ENCODE measurements at places on chromosomes 3 and 15.

DNA sequence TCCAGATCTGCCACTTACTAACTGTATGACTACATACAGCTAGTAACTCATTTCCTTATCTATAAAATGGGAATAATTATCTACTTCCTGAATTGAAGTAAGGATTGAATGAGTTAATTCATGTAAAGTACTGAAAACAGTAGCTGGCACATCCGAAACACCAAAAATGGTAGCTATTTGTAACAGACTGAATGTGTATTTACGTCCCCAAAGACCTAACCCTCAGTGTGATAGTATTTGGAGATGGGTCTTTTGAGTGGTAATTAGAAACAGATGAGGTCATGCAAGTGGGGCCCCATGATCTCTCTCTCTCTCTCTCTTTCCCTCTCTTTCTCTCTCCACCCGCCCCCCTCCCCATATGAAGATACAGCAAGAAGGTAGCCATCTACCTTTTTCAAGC, 146.2 kb downstream of the PLCH1 start:
- no peak for DNase-seq

- DNase-seq = peak; percentile 92
These were observed 340.9 kb upstream of the NR2E3 start for GRCh38 chr15:71469413-71469812.

GRCh38 chr3:186105543-186105942, 3.3 kb downstream of the ETV5 start:
- DNase-seq = no peak

DNA sequence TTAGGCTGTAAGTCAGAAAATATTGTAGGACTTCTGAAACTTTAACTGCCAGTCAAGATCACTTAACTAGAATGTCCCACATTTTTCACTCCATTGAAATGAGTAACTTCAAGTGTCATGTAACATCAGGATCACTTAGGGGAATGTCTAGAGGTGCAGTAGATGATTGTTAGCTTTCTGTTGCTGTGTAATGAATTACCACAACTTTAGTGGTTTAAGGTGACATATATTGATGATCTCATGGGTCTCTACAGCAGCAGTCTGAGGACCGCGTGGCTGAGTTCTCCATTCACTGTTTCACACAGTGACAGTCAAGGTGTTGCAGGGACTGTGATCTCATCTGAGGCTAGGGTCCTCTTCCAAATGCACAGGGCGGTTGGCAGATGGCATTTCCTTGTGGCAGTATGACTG, 82.7 kb downstream of the SLC25A26 start:
- no peak for DNase-seq

DNA sequence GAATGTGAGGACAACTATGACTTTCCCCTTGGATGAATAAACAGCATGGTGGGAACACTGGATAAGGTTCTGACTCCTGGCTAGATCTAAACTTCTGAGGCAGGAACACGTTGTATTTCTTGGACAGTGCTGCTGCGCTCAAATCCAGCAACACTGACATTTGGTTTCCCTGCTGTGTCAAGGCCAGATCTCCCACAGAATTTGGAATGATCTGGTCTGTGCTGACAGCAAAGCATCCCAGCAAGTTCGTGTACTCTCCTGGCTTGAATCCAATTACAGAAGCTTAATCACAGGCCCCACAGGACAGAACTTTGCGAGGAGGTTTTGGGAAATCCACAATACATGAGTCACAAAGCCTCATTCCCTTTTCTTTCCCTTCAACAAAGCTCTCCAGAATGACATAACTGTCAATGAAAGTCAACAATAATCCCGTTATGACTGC, 92.5 kb downstream of the ADAMTS9 start:
- DNase-seq = no peak

DNA sequence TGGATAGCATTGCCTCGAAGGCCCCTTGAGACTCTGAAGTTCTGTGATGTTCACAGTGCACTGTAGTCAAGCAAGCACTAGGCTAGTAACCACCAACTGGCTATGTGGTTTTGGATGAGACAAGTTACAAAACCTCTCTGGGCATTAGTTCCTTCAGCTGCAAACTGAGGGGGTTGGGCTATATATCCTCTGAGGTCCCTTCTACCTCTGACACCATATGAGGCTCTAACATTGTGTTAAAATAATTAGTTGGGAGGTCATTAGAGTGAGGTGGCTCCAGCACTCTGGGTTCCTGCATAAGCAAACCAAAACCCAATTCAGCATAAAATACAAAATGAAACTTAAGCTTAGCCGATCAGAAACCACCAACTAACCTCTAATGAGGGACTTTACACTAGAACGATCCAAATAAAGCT, 209.5 kb upstream of the LRRN1 start:
- no peak for DNase-seq

DNA sequence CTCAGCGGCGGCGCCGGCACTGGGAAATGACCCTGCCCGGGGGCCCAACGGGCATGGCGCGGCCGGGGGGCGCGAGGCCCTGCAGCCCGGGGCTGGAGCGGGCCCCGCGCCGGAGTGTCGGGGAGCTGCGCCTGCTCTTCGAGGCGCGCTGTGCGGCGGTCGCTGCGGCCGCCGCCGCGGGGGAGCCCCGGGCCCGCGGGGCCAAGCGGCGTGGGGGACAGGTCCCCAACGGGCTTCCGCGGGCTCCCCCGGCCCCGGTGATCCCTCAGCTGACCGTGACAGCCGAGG, 172 bp downstream of the ITPKA start:
- no peak for DNase-seq

DNA sequence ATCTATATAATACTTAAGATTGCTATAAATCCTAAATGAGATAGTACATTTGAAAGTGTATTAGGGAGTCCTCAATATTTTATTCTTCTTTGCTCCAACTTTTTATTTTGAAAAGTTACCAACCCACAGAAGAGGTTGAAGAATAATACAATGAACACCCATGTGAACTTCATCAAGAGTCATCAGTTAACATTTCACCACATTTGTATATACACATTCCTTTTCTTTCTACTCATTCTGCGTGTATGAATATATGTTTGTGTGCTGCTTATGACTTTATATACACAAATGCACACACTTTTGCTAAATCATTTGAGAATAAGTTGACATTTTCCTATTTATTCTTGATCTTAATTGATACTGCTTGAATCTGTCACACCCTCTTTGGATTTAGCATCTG, 193.3 kb upstream of the CGNL1 start:
- DNase-seq = no peak

DNA sequence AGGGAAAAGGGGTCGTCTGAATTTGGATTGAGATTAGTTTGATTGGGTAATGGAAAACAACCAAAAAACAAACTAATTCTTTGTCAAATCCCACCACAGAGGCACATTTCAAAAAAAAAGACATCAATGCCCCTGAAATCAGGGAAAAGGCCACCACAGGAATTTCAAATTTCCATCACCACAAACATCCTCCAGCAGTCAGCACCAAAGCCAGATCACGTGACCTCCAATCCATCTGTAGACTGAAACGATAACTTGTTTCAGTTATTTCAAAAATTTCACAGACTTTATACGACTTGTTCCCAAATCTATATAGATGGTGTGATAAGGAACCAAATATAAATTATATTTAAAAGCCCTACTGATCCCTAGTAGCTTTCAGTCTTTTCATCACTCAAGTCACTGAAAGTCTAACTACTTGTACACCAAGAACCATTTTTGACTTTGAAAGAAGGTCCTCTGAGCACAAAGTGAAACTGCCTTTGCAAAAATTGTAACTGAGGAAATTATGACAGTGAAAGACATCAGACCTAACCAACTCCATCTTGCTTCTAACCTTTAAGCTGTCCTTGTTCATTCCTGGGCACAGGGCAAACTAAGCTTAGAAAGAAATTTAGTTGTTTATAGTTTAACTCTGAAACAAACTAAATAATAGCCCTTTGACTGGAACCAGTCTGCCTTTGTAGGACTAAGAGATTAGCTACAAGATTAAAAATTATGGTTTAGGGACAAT, 48.1 kb upstream of the PLCL2 start:
- DNase-seq = no peak

- no peak for DNase-seq
These were observed 775.4 kb upstream of the ROBO1 start for GRCh38 chr3:80543154-80543553.

DNA sequence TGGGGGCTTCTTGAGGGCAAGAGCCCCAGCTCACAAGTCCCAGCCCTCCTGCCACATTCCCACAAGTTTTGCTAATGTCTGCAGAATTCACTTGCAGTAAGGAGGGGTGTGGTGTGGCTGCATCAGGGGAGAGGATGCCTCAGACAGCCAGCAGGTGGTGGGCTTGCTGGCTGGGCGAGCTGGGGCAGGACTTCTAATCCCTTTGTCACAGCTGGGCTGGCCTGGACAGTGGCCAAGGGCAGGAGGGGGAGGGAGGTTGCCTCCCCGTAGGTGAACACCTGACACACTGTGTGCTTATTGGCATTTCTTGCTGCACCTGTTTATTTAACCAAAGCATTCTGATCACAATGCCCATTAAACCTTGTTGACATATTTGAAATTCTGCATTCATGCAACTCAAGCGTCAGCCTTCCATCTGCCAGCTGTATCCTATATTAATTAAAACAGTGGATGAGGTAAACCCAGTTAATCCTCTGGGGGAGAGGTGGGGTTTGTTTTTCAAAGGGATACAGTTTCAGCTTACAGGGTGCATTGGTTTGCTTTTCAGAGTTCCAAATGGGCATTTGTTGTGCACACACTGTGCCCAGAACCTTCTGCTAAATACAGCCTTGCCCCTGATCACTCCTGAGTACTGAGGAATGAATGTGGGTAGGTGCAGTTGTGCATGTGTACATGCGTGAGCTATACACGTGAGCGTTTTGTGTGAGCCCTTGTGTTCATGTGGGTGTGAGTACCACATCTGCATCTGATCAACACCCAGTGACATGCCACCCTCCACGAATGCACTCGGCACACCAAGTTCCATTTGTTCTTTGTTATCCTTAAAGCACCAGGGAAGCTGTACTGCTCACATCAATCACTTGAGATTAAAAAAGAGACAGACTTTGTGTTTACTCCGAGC, 268.7 kb downstream of the XXYLT1 start:
- DNase-seq = peak; percentile 33

DNA sequence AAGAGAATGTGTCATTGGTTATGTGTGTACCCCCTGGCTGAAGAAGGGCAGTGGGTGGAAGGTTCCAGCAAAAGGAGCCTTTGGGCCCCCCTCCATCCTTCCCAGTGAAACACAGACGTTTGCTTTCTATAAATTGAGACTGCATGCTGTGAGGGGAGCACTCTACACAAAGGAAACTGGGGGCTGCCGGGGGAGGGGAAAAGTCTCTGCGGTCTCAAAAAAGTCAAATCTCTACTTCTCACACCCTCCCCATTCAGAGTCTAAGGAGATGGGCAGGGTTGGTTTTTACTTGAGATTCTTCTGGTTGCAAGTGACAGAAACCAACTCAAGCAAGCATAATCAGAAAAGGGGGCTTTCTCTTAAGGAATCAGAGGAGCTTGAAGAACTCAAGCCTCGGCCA, 50.1 kb upstream of the TLE3 start:
- no peak for DNase-seq

GRCh38 chr3:123623346-123623880, 38.6 kb upstream of the HACD2 start:
- no peak for DNase-seq

DNA sequence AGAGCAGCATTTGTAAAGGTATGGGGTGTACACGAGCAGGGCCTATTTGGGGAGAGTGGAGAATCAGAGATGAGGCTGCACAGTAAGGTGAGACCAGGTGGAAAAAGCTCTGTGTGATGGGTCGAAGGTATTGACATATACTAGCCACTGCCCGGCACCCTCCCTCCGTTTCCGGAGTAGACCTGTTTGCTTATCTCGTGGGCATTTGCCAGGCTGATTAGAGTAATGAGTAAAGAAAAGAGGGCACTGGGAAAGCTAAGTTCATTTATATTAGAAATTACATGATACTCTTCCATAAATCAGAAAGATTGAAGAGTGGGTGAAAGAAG, 46.2 kb upstream of the ATG7 start:
- DNase-seq = no peak

DNA sequence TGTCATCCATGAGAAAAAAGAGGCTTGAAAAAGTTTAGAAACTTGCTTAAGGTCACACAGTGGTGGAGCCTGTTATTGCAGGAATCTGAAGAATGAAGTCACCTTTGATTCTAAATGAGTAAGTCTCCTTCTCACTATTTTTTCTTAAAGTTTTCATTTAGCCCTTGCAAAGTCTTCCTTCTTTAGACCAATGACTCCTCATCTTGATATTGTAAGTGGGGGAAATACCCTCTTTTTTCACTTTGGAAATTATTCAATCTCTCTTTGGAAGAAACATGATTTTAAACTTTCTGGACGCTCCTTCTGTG, 787 bp upstream of the SLMAP start:
- no peak for DNase-seq

Measured in HFF-Myc (cell line).